Fibroblast of gingiva (primary cell): ENCODE measurements at places on chromosomes 1 and 21.
A peak's percentile ranks its signal among the peaks of the same experiment; 100 is the strongest.

DNA sequence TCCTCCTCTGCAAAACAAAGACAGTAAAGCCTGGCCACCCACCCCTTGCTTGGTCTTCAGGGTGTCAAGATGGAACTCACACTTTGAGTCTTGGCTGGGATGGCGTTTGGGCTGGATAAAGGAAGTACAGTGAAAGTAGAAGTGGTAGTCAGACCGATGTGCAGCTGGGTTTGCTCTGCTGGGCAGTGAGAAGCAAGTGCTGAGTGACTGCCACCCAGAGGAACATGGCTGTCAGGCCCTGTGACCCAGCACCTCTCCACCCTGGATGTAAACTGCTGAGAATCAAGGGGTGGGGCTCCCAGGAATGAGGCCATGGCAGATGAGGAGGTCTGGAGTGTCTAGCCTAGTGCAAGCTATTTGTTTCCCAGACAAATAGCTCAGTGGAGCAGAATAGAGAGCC lies 51.2 kb downstream of the POFUT2 start:
- no peak for DNase-seq

DNA sequence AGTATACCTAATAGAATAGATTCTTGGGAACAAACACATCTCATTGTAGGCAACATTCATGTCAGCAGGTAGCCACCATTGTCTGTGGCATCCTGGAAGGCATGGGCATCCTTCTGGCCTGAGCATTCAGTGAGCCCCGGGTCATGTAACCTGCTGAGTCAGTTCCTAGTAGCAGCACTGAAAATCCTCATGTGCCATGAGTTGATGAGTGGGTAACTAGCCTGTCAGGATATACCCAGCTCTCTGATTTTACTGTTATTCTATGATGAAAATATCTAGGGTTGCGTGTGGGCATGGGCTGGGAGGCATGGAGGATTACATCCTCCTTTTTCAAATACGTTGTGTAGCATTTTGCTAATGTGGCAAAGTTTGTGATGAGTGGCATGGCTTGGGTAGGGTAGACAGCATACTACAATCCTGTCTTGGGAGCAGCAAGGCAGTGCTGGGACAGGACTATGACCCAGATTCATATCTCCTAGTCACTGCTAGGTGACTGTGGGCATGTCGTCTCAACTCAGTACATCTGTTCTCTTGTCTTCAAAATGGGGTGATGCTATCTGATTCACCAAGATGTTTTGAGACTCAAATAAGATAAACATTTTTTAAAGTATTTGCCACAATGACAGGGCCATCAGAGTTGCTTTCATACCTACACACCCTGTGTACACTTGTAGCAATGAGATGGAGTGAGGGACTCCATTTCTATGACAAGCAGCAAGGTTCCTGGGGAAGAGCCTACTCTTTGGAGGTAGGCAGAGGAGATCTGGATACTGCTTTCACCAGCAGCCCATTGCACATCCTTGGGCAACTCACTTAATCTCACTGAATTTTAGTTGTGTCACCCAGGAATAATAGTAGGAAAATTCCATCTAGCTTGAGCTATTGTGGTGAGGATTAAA lies 62.5 kb downstream of the CD58 start:
- DNase-seq = no peak

DNA sequence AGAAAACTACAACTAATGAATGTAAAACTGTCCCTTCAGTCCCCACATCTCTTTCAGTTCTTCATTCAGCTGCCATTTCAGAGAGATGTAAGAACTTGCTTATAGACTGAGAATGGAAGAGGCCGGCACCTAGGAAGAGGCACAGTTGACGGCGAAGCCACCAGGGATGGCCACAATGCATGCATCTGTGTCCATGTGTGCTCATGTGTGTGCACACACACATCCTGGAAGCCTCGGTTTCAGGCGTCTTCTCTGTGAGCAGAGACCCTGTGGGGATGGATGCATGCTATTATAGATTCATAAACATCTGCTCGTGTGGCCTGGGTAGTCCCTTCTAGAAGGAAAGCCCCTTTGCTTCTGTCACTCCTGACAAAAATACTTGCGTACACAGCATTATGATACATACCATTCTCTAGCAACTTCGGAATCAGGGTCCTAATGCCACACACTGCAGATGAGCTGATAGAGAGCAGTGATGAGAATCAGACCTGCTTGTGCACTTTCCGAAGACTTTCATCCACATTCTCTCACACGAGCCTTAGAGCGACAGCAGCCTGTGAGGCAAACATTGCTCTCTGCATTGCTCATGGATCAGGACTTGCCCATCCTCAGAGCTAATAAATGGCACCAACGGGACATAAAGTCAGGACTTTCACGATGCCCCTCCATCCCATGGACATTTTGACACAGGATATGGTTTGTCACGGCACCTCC lies 12.4 kb upstream of the GPR61 start:
- no peak for DNase-seq

GRCh38 chr1:205369701-205370123 lies 13.0 kb upstream of the KLHDC8A start:
- DNase-seq = no peak

GRCh38 chr1:24609949-24610517 lies 33.1 kb upstream of the SRRM1 start:
- no peak for DNase-seq

DNA sequence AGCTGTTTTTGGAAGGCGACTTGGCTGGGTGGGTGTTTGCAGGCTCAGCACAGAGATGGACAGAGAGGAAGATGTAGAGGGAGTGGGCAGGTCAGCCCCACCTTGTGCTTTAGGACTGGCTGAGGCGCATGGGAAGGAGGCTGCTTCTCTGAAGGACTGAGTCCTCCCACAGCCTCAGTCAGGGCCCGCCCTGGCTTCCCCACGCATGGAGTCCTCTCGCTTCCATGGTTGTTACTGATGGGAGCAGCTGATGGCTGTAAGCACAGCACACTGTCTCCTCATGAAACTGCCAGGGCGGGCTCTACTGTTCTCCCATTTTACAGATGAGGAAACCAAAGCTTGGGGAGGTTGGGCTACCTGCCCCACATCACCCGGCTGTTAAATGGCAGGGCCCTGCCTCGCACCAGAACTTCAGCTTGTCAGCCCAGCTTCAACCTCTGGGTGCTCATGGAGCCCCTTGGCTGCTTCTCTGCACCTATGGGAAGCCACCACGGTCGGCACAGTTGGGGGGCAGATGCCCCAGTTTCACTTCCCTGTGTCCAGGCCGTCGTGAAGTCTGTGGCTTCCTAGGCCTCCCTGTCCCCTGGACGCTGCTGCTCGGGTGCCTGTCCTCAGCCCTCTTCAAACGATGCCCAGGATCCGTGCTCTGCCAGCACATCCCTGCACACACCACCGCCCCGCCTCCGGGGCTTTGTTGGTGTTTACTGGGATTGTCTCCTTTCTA lies 2.4 kb downstream of the TMEM201 start:
- no peak for DNase-seq

GRCh38 chr1:61585714-61586113 lies 139.2 kb downstream of the TM2D1 start:
- peak; percentile 78 for DNase-seq

- no peak for DNase-seq
Observed at GRCh38 chr1:205581321-205581980, 50.4 kb downstream of the ELK4 start.

DNA sequence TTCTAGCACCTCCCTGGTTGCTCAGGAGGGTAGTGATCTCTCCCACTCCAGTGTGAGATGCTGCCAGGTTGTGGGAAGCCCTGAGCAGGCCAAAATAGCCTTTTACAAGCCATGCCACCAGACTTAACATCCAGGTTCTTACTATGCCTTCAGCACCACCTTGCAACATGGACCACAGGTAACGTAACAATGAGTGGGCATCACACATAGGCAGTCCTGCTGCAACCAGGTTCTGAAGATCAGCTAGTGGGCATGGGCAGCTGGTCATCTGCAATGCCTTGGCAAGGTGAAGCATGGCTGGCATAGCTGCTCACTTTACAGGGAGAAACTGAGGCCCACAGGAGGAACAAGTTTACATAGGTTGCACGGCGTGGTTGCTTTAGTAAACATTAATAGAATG lies 40.7 kb downstream of the DHCR24 start:
- DNase-seq = no peak

- no peak for DNase-seq
Observed at GRCh38 chr1:20476265-20477038, 9.6 kb downstream of the CAMK2N1 start.

DNA sequence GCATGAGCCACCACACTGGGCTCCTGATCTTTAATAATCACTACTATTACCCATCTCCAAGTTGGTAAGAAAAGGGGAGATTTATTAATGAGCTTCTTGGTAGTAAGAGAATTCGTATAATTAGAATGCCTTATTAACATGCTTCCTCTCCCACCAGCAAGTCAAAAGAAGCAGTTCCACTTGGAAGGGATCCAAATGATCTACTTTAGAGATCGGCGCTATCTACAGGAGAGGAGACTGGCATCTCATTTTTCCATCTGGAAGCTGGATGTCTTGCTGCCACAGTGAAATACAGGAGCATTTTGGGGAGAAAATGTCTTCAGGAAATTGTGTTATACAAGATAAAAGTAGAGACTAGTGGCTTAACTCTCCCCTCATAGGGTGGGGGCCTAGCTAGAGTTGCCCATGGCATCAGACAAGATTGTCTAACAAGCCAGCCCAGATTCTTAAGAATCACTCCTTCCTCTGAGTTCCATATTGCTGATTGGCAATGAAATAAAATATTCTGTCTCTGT lies 33.6 kb upstream of the CAMSAP2 start:
- DNase-seq = no peak

GRCh38 chr21:20647607-20648006 lies 350.6 kb upstream of the NCAM2 start:
- peak; percentile 8 for DNase-seq

GRCh38 chr1:85830837-85831236 lies 122.6 kb upstream of the ZNHIT6 start:
- no peak for DNase-seq

GRCh38 chr1:234531151-234531635 lies 52.2 kb upstream of the TARBP1 start:
- DNase-seq = peak; percentile 72

DNA sequence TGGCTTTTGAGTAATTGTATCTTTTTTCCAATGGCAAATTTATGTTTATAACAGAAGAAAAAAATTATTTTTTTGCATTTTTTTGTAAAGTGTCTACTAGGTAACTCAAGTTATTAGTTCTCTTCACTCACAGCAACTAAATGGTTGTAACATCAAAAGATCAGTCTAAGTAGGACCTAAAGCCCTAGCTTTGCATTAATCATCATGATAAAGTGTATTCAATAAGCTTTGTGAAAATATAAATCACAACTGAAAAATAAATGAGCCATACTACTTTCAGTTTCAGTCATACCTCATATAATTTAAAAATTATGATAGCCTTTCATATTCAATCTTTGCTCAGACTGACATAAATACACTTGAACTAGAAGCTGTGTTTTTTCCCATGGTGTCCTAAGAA lies 6.9 kb downstream of the TAF5L start:
- DNase-seq = no peak

- no peak for DNase-seq
Observed at GRCh38 chr1:78070210-78070609, 24.4 kb downstream of the GIPC2 start.

DNA sequence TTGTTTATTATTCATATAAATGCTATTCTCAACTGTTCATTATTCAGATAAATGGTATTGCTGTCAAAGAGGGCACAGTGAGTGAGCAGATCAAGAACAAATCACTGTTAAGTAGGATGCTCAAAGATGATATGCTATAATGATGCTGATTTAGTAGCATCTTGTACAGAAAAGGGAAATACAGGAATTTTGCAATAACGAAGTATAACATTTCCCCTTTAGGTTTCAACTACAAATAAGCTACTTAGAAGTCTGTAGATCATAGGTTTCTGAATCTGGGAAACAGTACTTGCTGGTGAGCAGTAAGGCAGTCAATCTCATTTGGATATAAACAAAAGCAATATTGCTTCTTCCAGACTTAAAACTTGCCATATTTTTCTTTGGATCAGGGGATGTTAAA lies 27.3 kb upstream of the RCOR3 start:
- no peak for DNase-seq

DNA sequence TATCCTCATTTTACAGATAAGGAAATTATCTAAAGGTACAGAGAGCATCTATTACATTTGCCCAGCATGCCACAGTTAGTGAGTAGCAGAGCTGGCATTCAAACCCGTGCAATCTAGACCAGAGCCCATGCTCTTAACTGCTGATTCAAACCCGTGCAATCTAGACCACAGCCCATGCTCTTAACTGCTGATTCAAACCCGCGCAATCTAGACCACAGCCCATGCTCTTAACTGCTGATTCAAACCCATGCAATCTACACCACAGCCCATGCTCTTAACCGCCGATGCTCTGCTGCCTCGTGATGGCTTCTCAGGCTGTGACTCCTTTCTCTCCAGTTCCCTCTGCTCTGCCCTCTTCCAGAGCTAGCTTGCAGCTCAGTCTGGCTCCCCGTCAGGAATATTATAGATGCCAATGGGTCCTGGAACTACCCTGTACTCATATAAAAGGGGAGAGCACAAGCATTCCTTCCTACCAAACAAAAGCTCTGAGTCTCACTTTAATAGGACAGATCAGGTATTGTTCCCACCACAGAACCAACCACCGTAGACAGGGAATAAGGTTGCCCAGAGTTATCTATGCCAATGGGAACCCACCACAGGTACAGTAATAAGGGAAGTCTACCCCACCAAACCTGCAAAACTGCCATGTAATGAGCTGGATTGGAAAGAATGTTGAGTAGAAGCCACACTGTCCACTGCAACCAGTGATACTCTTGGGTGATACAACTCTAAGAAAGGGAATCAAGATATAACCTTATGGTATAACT lies 78.4 kb downstream of the SMYD3 start:
- DNase-seq = peak; percentile 9

GRCh38 chr21:44612669-44613229 lies 870 bp downstream of the KRTAP10-8 start:
- DNase-seq = no peak

DNA sequence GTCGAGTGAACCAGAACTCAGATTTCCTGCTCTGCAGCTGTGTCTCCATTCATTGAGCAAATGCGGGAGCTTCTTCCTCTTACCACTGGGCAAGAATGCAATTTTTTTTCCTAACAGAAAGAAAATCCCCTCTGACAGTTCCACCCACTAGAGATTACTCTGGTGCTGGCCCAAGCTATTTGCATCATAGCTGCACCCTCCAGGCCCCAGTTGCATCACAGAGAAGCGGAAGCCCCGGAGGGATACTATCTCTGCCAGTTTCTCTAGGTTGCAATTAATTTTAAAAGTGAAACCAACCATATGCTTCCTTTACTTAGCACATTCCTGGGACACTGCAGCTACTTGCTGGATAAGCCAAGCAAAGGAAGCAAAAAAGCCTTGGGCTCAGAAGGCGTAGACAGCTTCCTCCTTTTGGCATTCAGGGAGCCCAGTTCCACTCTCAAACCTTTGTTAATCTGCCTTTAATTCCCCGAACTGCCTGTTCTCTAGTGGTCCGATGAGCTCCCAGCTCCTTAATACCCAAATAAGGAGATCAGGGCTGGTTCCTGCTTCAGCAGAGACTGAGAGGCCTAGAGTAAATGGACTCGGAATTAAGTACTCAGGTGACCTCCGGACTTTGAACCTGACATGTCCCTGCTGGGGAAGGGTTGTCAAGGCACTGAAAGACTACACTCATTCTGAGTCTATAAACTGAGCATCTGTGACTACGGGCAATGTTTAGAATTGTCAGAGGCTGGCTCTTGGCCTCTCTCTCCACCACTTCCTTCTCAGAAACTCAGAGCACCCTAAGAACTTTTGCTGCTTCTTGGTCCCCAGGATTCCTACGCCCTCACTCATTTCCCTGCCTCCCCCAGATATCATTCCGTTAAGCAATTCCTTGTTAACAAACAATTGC lies 72.5 kb upstream of the TNFSF18 start:
- peak; percentile 96 for DNase-seq

GRCh38 chr21:34885125-34885524 lies 164.0 kb downstream of the RUNX1 start:
- no peak for DNase-seq

GRCh38 chr1:169538998-169539871 lies 47.0 kb downstream of the F5 start:
- peak; percentile 46 for DNase-seq
